ENCODE measurements at places on chromosomes 3 and 15. TPM values are rescaled to one million over a fixed set of nuclear protein-coding genes. Genes with fewer than 3 reads are reported as not detected.

TMCO5A gene
- total RNA-seq = not detected

DNA sequence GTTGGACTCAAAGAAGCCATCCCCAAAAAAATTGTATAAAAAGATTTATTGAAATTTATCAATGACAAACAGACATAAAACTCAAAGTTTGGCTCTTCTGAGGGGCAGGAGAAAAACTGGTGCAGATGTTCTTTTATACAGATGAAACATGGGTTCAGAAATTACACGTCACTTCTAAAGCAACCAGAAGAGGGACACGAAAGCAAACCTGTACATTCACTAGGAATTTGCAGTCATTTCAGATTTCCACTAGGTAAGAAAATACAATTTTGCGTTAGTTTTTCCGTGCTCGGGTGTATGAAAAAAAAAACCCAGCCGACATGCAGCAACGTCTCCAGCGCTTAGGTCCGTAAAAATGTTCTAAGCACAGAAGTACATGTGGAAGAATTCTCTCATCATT lies 41.8 kb downstream of the ANP32A start:
- DNase-seq = no peak

- DNase-seq = no peak
These were observed 5.3 kb downstream of the RPL22L1 start for GRCh38 chr3:170864525-170865208.

GRCh38 chr15:76460871-76461270 lies 124.3 kb downstream of the ISL2 start:
- DNase-seq = no peak

IQCF5 gene
- total RNA-seq = not detected

CD96 gene
- 0.94 TPM for total RNA-seq
